Activated CD4-positive, alpha-beta T cell treated with anti-CD3 and anti-CD28 coated beads, Interleukin-2, amount 10 ng/mL, durations not matched to agents 7 days and 5 days (primary cell): ENCODE measurements at places on chromosomes 4 and X. TPM values are rescaled to one million over a fixed set of nuclear protein-coding genes. Genes with fewer than 3 reads are reported as not detected.

Gene TLR1
- 21.0 TPM for total RNA-seq

- H3K36me3 ChIP-seq, result peaks cover 12% of the 10 kb centered on the region
- DNase-seq, result peak; percentile 25
- H3K27ac ChIP-seq, result peak overlapping the region; percentile 65
- H3K4me3 ChIP-seq, result no peak overlapping the region
- H3K4me1 ChIP-seq, result peaks cover 9% of the 10 kb centered on the region
Measured at GRCh38 chr4:39469429-39470077, 10.7 kb downstream of the LIAS start.

DNA sequence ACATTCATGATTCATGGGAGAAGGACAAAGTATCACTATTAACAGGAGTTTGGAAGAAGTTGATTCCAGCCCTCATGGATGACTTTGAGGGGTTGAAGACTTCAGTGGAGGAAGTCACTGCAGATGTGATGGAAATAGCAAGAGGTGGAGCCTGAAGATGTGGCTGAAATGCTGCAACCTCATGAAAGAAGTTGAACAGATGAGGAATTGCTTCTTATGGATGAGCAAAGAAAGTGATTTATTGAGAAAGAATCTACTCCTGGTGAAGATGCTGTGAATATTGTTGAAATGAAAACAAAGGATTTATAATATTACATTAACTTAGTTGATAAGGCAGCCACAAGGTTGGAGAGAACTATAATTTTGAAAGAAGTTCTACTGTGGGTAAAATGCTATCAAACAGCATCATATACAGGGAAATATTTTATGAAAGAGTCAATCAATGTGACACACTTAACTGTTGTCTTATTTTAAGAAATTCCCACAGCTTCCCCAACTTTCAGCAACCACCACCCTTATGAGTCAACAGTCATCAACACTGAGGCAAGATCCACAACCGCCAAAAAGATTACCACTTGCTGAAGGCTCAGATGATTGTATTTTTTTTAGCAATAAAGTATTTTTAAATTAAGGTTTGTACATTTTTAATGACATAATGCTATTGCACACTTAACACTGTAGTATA is 302.6 kb downstream of the CBLL2 start:
- no peaks in the 10 kb centered on the region for H3K36me3 ChIP-seq
- no peaks in the 10 kb centered on the region for H3K4me1 ChIP-seq
- no peak for DNase-seq
- no peaks in the 10 kb centered on the region for H3K27me3 ChIP-seq

GRCh38 chr4:120198411-120198810 is 131.8 kb upstream of the MAD2L1 start:
- no peaks in the 10 kb centered on the region for H3K4me1 ChIP-seq
- no peak overlapping the region for H3K27ac ChIP-seq
- no peaks in the 10 kb centered on the region for H3K36me3 ChIP-seq
- H3K27me3 ChIP-seq, result no peaks in the 10 kb centered on the region
- no peak for DNase-seq

- no peaks in the 10 kb centered on the region for H3K4me1 ChIP-seq
- H3K36me3 ChIP-seq, result no peaks in the 10 kb centered on the region
- DNase-seq, result no peak
- no peak overlapping the region for H3K27ac ChIP-seq
- no peak overlapping the region for H3K4me3 ChIP-seq
Measured at GRCh38 chr4:79022529-79022928, 83.3 kb upstream of the PAQR3 start.

Gene NKRF
- total RNA-seq, result 13.7 TPM

GRCh38 chr4:147733716-147734344 is 1.9 kb downstream of the ARHGAP10 start:
- no peak overlapping the region for H3K27ac ChIP-seq
- no peaks in the 10 kb centered on the region for H3K36me3 ChIP-seq
- DNase-seq, result no peak
- H3K4me3 ChIP-seq, result peak overlapping the region; percentile 90
- H3K27me3 ChIP-seq, result peaks cover 14% of the 10 kb centered on the region

- H3K36me3 ChIP-seq, result no peaks in the 10 kb centered on the region
- H3K4me1 ChIP-seq, result no peaks in the 10 kb centered on the region
- DNase-seq, result no peak
- no peak overlapping the region for H3K4me3 ChIP-seq
Measured at GRCh38 chrX:54213603-54214002, 30.5 kb upstream of the FAM120C start.

GRCh38 chrX:16082470-16083085 is 40.8 kb upstream of the GRPR start:
- no peaks in the 10 kb centered on the region for H3K36me3 ChIP-seq
- H3K4me1 ChIP-seq, result no peaks in the 10 kb centered on the region
- no peak for DNase-seq
- no peak overlapping the region for H3K4me3 ChIP-seq

Gene AMBN
- not detected for total RNA-seq

DNA sequence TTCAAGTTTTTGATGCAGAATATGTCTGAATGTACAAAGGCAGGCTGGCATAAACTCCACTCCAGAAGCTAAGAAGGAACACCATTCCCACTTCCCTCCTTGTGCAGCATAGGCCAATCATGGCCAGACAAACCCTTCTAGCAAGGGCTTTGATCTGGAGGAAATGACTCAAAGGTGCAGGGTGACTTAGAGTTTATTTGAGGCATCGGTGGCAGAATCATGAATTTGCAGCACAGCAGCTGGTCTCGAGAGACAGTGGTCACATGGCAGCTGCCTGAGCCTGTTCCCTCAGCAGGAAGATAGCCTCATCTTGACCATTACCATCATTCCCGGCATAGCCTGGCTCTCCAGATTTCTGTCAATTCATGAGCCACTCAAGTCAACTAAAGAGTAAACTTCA is 154.5 kb downstream of the ATP10D start:
- no peaks in the 10 kb centered on the region for H3K36me3 ChIP-seq
- H3K4me3 ChIP-seq, result no peak overlapping the region
- DNase-seq, result no peak
- no peaks in the 10 kb centered on the region for H3K4me1 ChIP-seq

Gene MSX1
- total RNA-seq, result not detected

Gene RADX
- total RNA-seq, result 7.8 TPM

GRCh38 chr4:182582245-182582644 is 334.9 kb downstream of the DCTD start:
- no peak for DNase-seq
- H3K36me3 ChIP-seq, result no peaks in the 10 kb centered on the region
- H3K4me3 ChIP-seq, result no peak overlapping the region

- no peak for DNase-seq
- peaks cover 54% of the 10 kb centered on the region for H3K4me1 ChIP-seq
- H3K27me3 ChIP-seq, result no peaks in the 10 kb centered on the region
Measured at GRCh38 chr4:78613522-78614321, 62.2 kb downstream of the ANXA3 start.

- no peak for DNase-seq
- H3K4me3 ChIP-seq, result no peak overlapping the region
- H3K4me1 ChIP-seq, result no peaks in the 10 kb centered on the region
- H3K27ac ChIP-seq, result no peak overlapping the region
- no peaks in the 10 kb centered on the region for H3K36me3 ChIP-seq
Measured at GRCh38 chr4:36363024-36363423, 81.6 kb downstream of the DTHD1 start.

Gene MUC7
- not detected for total RNA-seq

Gene GPRIN3
- 57.4 TPM for total RNA-seq

Gene COX7B2
- total RNA-seq, result not detected

DNA sequence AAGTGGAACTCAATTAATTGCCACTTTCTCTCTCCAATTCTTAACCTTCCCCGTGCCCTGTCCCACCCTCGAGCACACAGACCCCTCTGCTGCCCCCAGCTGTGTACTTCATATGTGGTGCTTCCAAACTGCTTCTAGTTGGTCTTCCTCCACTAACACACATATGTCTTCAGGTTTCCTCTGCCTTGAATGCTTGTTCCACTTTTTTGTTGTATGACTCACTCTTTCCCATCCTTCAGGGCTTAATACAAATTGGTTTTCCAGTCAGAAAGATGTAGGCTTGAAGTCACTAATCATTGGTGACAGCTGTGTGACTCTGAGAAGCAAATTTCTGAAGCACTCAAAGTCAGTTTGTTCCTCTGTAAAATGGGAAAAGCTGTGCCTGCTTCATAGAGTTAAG is 30.6 kb downstream of the TRIM2 start:
- peaks cover 14% of the 10 kb centered on the region for H3K4me1 ChIP-seq
- H3K27me3 ChIP-seq, result peaks cover 16% of the 10 kb centered on the region
- H3K27ac ChIP-seq, result no peak overlapping the region
- DNase-seq, result no peak
- no peak overlapping the region for H3K4me3 ChIP-seq
- H3K36me3 ChIP-seq, result no peaks in the 10 kb centered on the region

GRCh38 chr4:8081621-8082516 is 76.7 kb downstream of the ABLIM2 start:
- H3K27me3 ChIP-seq, result no peaks in the 10 kb centered on the region
- H3K4me1 ChIP-seq, result no peaks in the 10 kb centered on the region
- no peak for DNase-seq
- H3K36me3 ChIP-seq, result no peaks in the 10 kb centered on the region
- no peak overlapping the region for H3K4me3 ChIP-seq

DNA sequence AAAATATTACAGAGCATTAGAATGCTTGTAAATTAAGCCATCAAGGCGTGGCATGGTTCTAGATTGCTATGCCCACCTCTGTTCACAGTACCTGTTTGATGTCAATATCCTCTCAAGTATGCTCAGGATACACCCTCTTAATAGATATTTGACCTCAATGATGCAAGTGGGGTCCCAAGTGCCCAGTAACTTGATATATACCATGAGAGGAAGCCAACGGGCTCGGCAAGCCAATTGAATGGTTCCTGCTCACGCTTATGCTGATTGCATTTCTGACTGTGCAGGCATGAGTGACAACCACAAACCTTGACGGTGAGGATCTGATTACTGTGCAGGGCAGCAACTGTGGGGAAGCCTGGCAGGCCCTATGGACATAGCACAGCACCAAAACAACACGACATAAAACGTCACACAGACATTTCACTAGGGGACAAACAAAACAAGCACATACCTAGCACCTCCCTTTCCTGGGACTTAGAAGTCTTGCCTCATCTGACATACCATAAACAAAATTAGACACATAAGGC is 179.1 kb upstream of the ETNPPL start:
- H3K27me3 ChIP-seq, result peaks cover 4% of the 10 kb centered on the region
- no peak overlapping the region for H3K27ac ChIP-seq
- H3K36me3 ChIP-seq, result no peaks in the 10 kb centered on the region
- no peaks in the 10 kb centered on the region for H3K4me1 ChIP-seq

- no peaks in the 10 kb centered on the region for H3K4me1 ChIP-seq
- H3K4me3 ChIP-seq, result no peak overlapping the region
- H3K36me3 ChIP-seq, result no peaks in the 10 kb centered on the region
- no peaks in the 10 kb centered on the region for H3K27me3 ChIP-seq
- H3K27ac ChIP-seq, result no peak overlapping the region
- DNase-seq, result no peak
Measured at GRCh38 chr4:24335616-24336015, 248.7 kb downstream of the DHX15 start.

Gene SPANXB1
- not detected for total RNA-seq

GRCh38 chr4:57100979-57101651 is 9.1 kb downstream of the IGFBP7 start:
- H3K4me3 ChIP-seq, result no peak overlapping the region
- H3K27me3 ChIP-seq, result peaks cover 16% of the 10 kb centered on the region
- H3K4me1 ChIP-seq, result no peaks in the 10 kb centered on the region

DNA sequence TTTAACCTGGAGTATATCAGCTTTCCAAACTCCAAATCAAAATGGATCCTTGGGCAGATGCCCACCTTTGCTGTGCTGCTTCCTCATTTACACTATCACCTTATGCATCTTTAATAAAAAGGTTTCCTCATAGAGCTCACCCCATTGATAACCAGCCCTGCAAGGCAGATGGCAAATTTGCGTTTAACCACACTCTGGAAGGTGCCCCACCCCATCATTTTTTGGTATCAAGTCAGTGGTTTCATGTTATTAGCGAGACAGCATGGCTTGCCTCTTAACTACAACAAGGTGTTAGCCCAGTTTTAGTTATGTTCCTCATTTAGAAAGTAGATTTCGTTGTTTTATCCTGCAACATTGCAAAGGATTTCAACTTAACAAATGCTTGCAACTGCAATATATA is 214.0 kb upstream of the WDFY3 start:
- H3K27ac ChIP-seq, result no peak overlapping the region
- no peak overlapping the region for H3K4me3 ChIP-seq
- H3K27me3 ChIP-seq, result no peaks in the 10 kb centered on the region

Gene CENPVL1
- total RNA-seq, result not detected

DNA sequence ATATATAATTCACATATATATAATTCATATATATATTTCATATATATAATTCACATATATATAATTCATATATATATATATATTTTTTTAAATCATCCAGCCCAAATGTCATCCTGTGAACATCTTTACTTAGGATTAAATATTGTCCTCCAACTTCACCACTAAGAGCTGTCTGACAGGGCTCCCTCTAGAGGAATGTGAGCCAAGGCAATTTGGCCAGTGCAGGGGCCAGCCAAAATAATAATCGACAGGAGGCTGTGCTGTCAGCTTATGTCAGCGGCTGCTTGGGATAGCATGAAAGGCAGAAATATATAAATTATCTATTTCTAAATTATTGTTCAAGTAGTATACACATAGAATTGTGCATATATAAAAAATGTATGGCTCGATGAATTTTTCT is 29.5 kb downstream of the EGFL6 start:
- no peak overlapping the region for H3K27ac ChIP-seq
- no peaks in the 10 kb centered on the region for H3K36me3 ChIP-seq
- no peak for DNase-seq
- no peaks in the 10 kb centered on the region for H3K27me3 ChIP-seq
- H3K4me1 ChIP-seq, result no peaks in the 10 kb centered on the region

- no peak for DNase-seq
- H3K27me3 ChIP-seq, result no peaks in the 10 kb centered on the region
- H3K36me3 ChIP-seq, result peaks cover 22% of the 10 kb centered on the region
- no peak overlapping the region for H3K27ac ChIP-seq
- peaks cover 13% of the 10 kb centered on the region for H3K4me1 ChIP-seq
Measured at GRCh38 chr4:98501383-98501782, 157.0 kb downstream of the TSPAN5 start.

GRCh38 chrX:23403849-23404248 is 69.2 kb downstream of the PTCHD1 start:
- no peaks in the 10 kb centered on the region for H3K4me1 ChIP-seq
- no peak overlapping the region for H3K4me3 ChIP-seq
- no peak overlapping the region for H3K27ac ChIP-seq

Gene DMRTC1B
- total RNA-seq, result 0.12 TPM

DNA sequence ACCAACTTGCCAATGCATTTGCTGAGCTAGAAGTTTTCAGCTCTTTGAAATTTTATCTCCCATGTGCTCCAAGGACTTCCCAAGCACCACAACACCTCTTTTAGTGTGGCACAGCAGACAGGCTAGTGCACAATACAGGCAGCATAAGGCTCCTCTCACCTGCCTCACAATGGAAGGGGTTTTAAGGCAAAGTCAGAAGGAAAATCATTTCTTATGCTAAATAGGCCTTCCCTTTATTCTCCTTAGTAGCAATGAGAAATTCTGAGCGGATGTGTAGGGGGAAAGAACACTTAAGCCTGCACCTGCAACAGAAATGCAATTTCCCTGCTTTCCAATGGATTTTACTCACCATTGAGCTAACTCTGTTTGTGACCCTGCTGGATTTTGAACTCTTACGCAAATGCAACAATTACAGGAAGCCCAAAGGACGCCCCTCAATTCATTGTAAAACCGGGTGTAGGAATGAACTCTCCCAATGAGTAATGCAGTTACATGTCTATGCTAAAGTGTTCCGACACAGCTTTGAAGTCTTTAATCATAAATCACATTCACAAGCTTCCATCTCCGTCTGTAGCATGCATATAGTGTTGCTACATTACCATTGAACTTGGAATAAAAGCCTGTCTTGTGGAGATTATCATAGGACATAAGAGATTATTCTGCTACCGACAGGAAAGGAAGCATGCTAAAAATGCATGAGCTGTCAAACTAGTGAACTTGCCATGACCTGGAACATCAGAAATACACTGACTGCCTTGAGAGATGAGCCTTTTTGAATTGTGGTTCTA is 1084.9 kb downstream of the RPA4 start:
- H3K36me3 ChIP-seq, result no peaks in the 10 kb centered on the region
- H3K27ac ChIP-seq, result no peak overlapping the region
- DNase-seq, result no peak
- H3K4me1 ChIP-seq, result no peaks in the 10 kb centered on the region
